ENCODE measurements at places on chromosomes 7 and 10. TPM values are rescaled to one million over a fixed set of nuclear protein-coding genes. Genes with fewer than 3 reads are reported as not detected.

NME8 gene
- 0.34 TPM for total RNA-seq

GRCh38 chr7:29565982-29566746 lies 2.5 kb downstream of the PRR15 start:
- H3K36me3 ChIP-seq: no peaks in the 10 kb centered on the region
- H3K4me3 ChIP-seq: no peak overlapping the region
- peaks cover 11% of the 10 kb centered on the region for H3K4me1 ChIP-seq
- no peak overlapping the region for H3K27ac ChIP-seq
- H3K27me3 ChIP-seq: peaks cover 57% of the 10 kb centered on the region
- DNase-seq: no peak

- peaks cover 48% of the 10 kb centered on the region for H3K4me1 ChIP-seq
- peak; percentile 14 for DNase-seq
- H3K36me3 ChIP-seq: no peaks in the 10 kb centered on the region
- no peaks in the 10 kb centered on the region for H3K27me3 ChIP-seq
- no peak overlapping the region for H3K27ac ChIP-seq
- no peak overlapping the region for H3K4me3 ChIP-seq
Observed at GRCh38 chr7:69739931-69740431, 141.7 kb downstream of the AUTS2 start.

ZNF655 gene
- 66.3 TPM for total RNA-seq

DNA sequence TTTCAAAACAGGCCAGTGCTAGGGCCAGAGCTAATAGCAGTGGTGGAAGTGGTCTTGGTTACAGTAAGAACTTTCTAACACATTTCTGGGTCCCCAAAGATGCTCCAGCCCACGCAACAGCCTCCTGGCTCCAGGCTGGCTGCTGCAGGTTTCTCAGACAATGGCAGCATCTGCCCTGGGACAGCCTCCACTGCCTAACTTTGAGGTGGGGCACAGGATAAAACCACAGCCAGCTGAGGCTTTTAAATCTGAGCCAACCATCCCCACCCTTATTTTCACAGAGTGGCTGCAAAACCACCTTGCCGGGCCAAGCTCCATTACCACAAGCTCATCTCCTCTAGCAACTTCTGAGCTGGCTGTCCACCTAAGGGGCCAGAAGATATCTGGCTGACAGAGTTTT lies 84.8 kb downstream of the FAM53B start:
- DNase-seq: no peak
- H3K27me3 ChIP-seq: no peaks in the 10 kb centered on the region
- no peak overlapping the region for H3K4me3 ChIP-seq

- H3K4me3 ChIP-seq: no peak overlapping the region
- no peak for DNase-seq
- no peak overlapping the region for H3K27ac ChIP-seq
- H3K4me1 ChIP-seq: peaks cover 9% of the 10 kb centered on the region
Observed at GRCh38 chr7:142882338-142882678, 3.2 kb downstream of the TRPV6 start.

IMPDH1 gene
- 30.8 TPM for total RNA-seq

GRCh38 chr10:110007161-110007700 lies 553 bp upstream of the ADD3 start:
- H3K4me1 ChIP-seq: peaks cover 49% of the 10 kb centered on the region
- DNase-seq: no peak
- H3K27ac ChIP-seq: peak overlapping the region; percentile 74
- peak overlapping the region; percentile 89 for H3K4me3 ChIP-seq

- peak overlapping the region; percentile 81 for H3K4me3 ChIP-seq
- DNase-seq: peak; percentile 30
- H3K27ac ChIP-seq: no peak overlapping the region
- H3K4me1 ChIP-seq: peaks cover 5% of the 10 kb centered on the region
- H3K27me3 ChIP-seq: no peaks in the 10 kb centered on the region
Observed at GRCh38 chr7:26292768-26293560, 1.3 kb downstream of the SNX10 start.

SLC13A1 gene
- not detected for total RNA-seq

- no peak for DNase-seq
- peaks cover 3% of the 10 kb centered on the region for H3K4me1 ChIP-seq
- H3K27ac ChIP-seq: no peak overlapping the region
- no peak overlapping the region for H3K4me3 ChIP-seq
Observed at GRCh38 chr10:12534824-12535223, 185.5 kb downstream of the CAMK1D start.
